ENCODE measurements at places on chromosomes 2 and 18. TPM values are rescaled to one million over a fixed set of nuclear protein-coding genes. Genes with fewer than 3 reads are reported as not detected.

DNA sequence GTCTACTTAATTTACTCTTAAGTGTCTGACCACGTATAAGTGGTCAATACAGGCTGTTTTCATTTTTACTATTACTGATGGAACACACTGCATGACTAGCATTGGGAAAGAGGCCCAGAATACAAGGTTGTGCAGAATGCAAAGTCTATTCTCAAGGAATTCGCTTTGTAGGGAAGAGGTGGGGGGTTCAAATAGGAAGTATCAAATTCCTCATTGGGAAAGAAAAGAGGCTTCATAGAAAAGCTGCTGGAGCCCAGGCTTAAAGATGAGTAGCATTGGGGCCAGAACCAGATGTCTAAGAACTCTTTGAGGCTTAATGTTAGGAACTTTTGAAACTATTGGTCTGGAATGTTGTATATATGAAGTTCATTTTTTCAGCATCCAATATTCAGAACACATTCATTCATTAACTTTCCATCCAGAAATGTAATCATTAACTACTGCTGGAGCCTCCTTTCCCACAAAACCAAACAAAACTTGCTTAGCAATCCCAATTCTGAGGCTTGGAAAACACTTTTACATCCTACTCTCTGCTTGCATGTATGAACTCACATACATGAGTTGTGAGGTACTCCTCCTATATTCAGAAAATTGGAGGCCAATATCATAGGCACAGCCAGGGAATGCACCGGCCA, 994 bp upstream of the LRATD1 start:
- peaks cover 18% of the 10 kb centered on the region for H3K4me1 ChIP-seq
- peak overlapping the region; percentile 51 for H3K4me3 ChIP-seq
- peaks cover 67% of the 10 kb centered on the region for H3K27me3 ChIP-seq
- no peak for DNase-seq

DSC2 gene
- 1.6 TPM for total RNA-seq

DNA sequence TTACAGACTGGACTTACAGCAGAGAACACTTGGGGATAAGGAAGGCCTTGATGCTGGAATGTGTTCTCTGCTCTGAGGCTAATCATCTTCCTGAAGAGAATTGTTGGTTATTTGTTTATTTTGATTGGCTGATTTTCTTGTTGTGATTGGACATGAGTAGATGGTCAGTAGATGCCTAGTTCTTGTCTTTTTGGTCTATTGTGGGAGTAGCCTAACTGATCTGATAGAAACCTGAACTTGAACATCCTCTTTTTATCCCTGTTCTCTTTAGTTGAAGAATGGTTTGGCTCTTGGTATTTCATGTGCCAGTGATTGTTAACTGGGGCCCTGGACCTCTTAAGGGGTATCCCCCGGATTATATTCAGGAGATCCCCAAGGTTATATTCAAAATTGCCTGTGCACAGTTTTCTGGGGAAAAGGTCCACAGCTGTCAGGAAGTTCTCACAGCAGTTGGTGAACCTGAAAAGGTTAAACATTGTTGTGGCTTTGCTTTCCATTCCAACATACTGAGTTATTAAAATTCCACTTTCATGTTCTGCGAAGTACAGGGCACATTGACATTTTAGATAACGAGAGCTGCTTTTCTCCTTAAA, 13.6 kb downstream of the TWSG1 start:
- no peak for DNase-seq
- H3K27me3 ChIP-seq = no peaks in the 10 kb centered on the region
- peaks cover 13% of the 10 kb centered on the region for H3K36me3 ChIP-seq
- H3K4me3 ChIP-seq = peak overlapping the region; percentile 51
- peak overlapping the region; percentile 84 for H3K27ac ChIP-seq

MBP gene
- total RNA-seq = 18.6 TPM

VWC2L gene
- not detected for total RNA-seq

DNA sequence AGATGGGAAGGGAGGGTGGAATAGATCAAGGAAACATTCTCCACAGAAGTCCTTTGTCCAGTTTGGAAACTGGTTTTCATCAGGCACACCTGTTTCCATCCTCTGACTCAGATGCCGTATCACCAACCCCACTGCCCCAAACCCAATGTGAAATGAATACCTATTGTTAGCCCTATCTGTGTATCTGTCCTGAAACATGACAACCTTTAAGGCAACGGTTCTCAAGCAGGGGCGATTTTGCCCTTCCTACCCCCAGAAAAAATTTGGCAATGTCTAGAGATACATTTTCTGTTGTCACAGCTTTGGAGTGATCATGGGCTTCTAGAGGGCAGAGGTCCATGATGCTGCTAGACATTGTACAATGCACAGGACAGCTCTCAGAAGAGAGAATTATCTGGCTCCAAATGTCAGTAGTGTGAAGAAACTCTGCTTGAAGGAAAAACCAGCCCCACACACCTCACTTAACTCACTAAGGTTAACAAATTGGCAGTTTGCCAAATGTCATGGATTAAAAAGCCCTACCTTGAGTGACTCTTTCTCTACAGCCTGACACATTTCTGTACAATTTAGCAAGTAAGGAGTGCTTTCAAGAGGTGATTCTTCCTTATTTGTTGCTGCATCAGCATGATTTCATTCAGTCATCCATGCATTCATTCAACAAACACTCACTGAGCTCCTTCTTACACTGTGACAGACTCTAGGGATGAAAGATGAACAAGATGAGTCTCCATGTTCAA, 3.4 kb downstream of the SCTR start:
- H3K4me1 ChIP-seq = no peaks in the 10 kb centered on the region
- H3K4me3 ChIP-seq = no peak overlapping the region
- H3K36me3 ChIP-seq = no peaks in the 10 kb centered on the region

NOL4 gene
- total RNA-seq = not detected

- peaks cover 83% of the 10 kb centered on the region for H3K27me3 ChIP-seq
- no peak overlapping the region for H3K4me3 ChIP-seq
- no peaks in the 10 kb centered on the region for H3K4me1 ChIP-seq
- DNase-seq = peak; percentile 75
- H3K27ac ChIP-seq = no peak overlapping the region
Observed at GRCh38 chr2:98377544-98377943, 31.3 kb downstream of the CNGA3 start.

DNA sequence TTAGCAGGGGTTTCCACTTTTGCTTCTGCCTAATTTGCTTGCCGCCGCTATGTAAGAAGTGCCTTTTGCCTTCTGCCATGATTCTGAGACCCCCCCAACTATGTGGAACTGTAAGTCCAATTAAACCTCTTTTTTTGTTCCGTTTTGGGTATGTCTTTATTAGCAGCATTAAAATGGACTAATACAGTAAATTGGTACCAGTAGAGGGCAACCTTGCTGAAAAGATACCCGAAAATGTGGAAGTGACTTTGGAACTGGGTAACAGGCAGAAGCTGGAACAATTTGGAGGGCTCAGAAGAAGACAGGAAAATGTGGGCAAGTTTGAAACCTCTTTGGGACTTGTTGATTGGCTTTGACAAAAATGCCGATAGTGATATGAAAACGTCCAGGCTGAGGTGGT, 216.1 kb upstream of the FSIP2 start:
- no peak overlapping the region for H3K27ac ChIP-seq
- no peaks in the 10 kb centered on the region for H3K27me3 ChIP-seq
- H3K4me1 ChIP-seq = no peaks in the 10 kb centered on the region
- no peak for DNase-seq
- H3K36me3 ChIP-seq = no peaks in the 10 kb centered on the region

NT5C1B gene
- total RNA-seq = not detected

PAX8 gene
- total RNA-seq = not detected

DNA sequence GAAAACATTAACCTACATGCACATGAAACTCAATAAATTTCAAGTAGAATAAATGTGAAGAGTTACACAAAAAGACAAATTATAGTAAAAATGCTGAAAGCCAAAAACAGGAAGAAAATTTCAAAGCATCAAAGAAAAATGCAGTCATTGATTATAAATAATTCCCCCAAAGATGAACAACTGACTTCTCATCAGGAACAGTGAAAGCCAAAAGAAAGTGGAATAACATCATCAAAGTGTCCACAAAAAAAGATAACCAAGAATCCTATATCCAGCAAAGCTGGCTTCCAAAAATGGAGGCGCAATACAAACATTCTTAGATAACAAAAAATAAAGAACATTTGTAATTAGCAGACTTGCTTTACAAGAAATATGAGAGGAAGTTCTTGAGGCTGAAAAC, 161.6 kb downstream of the CMPK2 start:
- H3K4me3 ChIP-seq = no peak overlapping the region
- H3K27ac ChIP-seq = no peak overlapping the region
- H3K4me1 ChIP-seq = no peaks in the 10 kb centered on the region
- no peaks in the 10 kb centered on the region for H3K27me3 ChIP-seq
- no peak for DNase-seq
- H3K36me3 ChIP-seq = no peaks in the 10 kb centered on the region

ARMC9 gene
- total RNA-seq = 178 TPM

ALPI gene
- not detected for total RNA-seq

DNA sequence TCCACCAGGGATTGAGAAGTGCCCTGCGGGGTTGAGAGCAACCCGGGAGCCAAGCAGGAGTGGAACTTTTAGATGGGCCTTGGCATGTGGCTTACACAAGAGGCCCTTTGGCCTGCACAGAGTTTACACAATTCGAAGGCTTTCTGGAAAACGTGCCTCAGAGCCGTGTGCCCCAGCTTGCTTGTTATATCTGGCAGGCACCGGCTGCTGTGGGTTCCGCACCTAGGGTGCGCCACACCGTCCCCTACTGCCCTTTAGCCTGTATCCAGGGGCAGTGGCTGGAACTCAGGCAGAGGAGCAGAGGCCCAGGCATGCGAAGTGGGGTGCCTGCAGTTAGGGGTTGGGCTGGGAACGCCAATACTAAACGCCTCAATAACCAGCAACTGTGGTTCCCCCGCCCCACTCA, 32.9 kb upstream of the EDAR start:
- no peaks in the 10 kb centered on the region for H3K36me3 ChIP-seq
- no peak for DNase-seq
- peaks cover 7% of the 10 kb centered on the region for H3K4me1 ChIP-seq
- no peak overlapping the region for H3K4me3 ChIP-seq
- H3K27me3 ChIP-seq = peaks cover 58% of the 10 kb centered on the region

GRCh38 chr18:26621161-26622026, 73.0 kb upstream of the KCTD1 start:
- H3K36me3 ChIP-seq = no peaks in the 10 kb centered on the region
- H3K4me1 ChIP-seq = peaks cover 8% of the 10 kb centered on the region
- H3K27me3 ChIP-seq = no peaks in the 10 kb centered on the region
- H3K27ac ChIP-seq = no peak overlapping the region
- no peak for DNase-seq

DYSF gene
- 68.8 TPM for total RNA-seq

KIF1A gene
- 4.3 TPM for total RNA-seq

DNA sequence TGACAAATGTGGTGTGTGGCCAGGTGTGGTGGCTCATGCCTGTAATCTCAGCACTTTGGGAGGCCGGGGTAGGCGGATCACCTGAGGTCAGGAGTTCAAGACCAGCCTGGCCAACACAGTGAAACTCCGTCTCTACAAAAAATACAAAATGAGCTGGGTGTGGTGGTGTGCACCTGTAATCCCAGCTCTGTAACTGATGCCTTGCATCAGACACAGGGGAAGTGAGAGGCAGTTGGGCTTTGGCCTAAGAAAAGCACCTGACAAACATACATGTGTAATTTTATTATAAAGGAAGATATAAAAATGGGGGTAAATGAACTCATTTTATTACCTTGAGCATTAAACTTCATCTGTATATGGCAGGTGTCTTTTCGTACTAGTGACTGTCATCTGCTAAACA, 66.7 kb upstream of the FAM136A start:
- H3K27ac ChIP-seq = no peak overlapping the region
- H3K36me3 ChIP-seq = no peaks in the 10 kb centered on the region
- no peaks in the 10 kb centered on the region for H3K4me1 ChIP-seq
- no peak overlapping the region for H3K4me3 ChIP-seq
- DNase-seq = no peak

NYAP2 gene
- total RNA-seq = not detected

GRCh38 chr18:77755187-77755586, 505.5 kb downstream of the GALR1 start:
- no peak overlapping the region for H3K27ac ChIP-seq
- no peaks in the 10 kb centered on the region for H3K4me1 ChIP-seq
- no peaks in the 10 kb centered on the region for H3K36me3 ChIP-seq
- no peaks in the 10 kb centered on the region for H3K27me3 ChIP-seq
- H3K4me3 ChIP-seq = no peak overlapping the region
- no peak for DNase-seq

ABHD1 gene
- not detected for total RNA-seq

DNA sequence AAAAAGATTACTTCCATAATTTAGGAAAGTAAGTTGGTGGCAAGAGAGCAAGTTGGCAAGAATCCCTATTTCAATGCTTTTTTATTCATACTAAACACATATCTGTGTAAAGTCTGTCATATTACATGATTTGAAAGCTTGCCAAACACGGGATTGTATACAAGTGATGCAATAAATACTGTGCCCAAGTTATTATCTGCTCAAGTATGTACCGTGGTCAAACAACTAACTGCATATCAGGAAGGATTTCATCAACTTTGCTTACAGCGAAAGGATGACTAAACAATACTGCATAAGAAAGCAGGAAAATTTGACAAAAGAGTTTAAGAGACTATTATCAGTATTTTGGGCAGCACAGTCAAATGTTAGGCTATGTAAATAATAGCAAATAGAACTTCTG, 69.6 kb upstream of the SCN1A start:
- H3K27me3 ChIP-seq = no peaks in the 10 kb centered on the region
- no peak for DNase-seq
- peaks cover 4% of the 10 kb centered on the region for H3K36me3 ChIP-seq
- H3K27ac ChIP-seq = no peak overlapping the region
- no peak overlapping the region for H3K4me3 ChIP-seq
- no peaks in the 10 kb centered on the region for H3K4me1 ChIP-seq

- no peaks in the 10 kb centered on the region for H3K36me3 ChIP-seq
- no peak overlapping the region for H3K27ac ChIP-seq
Observed at GRCh38 chr2:112897624-112897978, 13.4 kb upstream of the IL37 start.
